ENCODE measurements at places on chromosomes 5 and 9.
A peak's percentile ranks its signal among the peaks of the same experiment; 100 is the strongest.

- DNase-seq, result no peak
Observed at GRCh38 chr5:103915081-103915480, 352.5 kb upstream of the NUDT12 start.

- DNase-seq, result no peak
Observed at GRCh38 chr9:2300325-2300724, 285.2 kb downstream of the SMARCA2 start.

GRCh38 chr9:34671307-34671706, 8.8 kb upstream of the CCL27 start:
- no peak for DNase-seq

GRCh38 chr5:157744051-157745011, 819 bp downstream of the LSM11 start:
- DNase-seq, result no peak

DNA sequence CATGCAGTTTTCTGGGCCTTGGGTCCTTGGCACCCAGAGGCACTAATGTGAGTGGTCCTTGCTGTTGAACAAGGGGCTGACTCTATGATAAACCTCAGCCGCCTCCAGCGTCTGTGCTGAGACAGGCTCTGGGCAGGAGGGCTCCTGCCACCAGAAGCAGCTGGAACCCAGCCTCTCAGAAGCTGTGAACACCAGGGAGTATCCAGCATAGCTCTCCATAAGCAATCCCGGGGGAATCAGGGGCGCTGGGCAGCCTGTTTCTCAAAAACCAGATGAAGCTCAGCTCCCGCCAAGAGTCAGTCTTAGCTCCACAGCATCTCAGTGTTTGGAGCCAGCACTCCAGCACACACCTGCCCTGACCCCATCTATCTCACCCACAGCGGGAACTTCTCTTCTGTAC, 170.2 kb downstream of the HSPA4 start:
- DNase-seq, result no peak

DNA sequence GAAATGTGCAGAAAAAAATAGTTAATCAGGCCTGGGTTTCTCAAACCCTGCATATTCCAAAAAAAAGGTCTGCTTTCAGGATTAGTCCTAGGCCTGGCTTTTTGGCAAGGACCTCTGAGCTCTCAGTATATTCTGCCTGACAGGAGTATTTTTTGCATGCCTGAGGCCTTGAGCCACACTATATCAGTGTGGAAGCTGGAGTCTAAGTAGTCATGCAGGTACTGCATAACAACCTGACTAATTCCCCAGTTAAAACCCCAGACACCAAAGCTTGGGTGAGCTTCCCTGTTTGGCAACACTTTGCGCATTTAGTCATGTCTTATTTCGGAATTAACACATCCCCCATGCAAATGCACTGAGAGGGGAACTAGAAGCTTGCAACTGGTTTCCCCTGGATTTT, 359.5 kb downstream of the CETN3 start:
- DNase-seq, result peak; percentile 33

DNA sequence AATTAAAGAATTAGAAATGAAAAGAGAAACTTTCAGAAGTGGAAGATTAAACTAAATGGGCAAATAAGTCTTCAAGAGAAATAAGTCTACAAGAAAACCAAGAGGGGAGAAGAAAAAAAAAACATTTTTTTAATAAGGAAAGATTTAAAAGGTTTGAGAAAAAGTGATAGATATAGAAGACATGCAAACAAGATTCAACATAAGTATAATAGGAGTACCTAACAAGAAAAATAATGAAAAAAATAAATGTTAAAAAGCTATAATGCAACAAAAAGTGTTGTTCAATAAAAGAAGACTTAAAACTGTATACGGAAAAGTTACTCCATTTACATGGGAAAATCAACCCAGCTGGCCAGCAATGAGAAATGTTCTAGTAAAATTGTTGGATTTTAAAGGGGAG, 42.6 kb downstream of the PTPDC1 start:
- no peak for DNase-seq
